ENCODE measurements at places on chromosomes 13 and 19.

DNA sequence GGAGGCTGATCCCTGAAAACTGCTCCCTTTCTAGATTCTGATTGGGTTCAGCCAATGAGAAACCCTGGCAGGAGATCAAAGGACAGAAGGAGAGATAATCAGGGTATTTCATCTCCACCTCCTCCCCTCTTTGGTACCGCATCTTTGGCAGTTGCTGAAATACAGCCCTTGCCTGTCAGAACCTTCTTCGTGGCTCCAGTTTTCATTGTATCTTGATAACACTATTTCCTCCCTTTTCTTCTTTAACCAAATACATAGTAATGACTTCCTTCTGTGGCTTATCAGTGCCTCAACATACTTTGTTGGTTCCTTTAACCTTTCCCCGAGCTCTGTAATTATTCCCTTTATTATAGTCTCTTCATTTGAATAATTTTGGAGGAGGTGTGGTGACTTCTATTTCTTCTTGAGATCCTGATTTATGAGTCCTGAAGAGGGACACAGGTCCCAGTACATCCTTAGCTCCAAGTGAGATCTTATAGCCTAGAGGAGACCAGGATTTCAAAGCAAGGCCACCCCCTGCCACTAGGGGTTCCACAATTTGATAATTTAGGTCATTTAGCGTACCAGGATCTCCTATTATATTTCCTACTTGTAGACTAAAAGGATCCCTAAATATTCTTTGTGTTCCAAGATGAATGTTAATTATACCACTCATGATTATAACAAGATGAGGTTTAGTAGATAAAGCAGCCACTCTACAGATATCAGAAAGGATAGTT, 98.0 kb downstream of the EDNRB start:
- no peak for DNase-seq

DNA sequence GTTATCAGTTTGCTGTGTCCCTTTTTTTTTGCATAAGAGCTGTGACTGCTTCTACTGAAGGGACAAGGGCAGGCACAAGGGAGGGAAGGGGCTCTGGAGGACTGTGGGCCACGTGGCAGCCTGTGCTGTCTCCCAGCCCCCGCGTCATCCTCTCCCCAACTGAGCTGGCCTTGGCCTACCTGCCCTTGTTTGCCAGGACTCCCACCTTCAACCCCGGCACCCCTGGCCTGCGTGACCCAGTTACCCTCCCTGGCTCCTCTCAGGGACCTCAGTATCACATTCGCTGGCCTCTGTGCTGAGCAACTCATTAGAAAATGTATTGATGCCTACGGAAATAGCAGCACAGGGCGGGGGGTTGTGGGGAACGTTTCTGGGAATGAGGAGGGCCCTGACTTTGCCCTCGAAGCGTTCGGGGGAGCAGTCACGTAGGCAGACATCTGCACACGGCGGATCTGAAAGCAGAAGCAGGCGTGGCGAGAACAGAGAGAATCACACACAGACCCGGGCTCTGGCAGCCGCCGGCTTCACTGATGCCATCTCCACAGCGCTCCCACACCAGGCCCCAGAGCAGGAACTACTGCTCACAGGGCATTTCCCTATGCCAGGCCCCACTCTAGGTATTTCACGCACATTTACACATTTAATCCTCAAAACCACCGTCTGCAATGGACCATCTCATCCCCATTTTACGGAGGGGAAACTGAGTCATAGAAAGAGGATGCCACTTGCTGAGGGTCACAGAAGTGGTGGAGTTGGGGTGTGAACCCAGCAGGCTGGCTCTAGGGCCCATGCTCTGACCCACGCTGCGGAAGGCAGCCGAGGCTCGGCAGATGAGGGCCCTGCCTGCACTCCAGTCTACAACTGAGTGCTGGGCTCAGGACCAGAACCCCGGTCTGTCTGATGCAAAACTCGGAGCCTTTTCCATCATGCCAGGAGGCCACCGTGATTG, 5.7 kb upstream of the ATF5 start:
- no peak for DNase-seq

DNA sequence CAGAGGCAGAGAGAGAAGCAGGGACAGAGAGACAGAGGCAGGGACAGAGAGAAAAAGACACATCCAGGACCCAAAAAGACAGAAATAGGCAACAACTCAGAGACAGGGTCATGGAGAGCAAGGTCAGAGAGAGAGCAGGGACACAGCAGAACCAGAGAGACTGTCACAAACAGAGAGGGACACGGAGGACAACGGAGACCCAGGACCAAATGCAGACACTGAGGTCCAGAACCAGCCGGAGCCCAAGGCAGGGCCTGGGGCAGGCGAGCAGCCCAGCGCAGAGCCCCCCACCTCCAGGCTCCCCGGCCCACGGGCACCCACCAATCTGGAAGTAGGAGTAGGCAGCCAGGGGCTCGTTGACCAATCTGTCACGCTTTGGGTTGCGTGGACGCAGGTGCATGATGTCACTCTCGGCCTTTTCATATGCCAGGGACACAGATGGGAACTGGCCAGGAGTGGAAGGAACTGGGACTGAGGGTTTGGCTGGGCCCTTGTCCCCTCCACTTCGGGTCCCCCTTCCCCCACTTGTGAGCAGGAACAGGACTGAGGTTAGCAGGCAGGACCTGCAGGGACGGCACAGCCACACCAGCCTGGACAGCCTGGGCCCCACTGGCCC, 8.1 kb downstream of the TMEM147 start:
- no peak for DNase-seq

DNA sequence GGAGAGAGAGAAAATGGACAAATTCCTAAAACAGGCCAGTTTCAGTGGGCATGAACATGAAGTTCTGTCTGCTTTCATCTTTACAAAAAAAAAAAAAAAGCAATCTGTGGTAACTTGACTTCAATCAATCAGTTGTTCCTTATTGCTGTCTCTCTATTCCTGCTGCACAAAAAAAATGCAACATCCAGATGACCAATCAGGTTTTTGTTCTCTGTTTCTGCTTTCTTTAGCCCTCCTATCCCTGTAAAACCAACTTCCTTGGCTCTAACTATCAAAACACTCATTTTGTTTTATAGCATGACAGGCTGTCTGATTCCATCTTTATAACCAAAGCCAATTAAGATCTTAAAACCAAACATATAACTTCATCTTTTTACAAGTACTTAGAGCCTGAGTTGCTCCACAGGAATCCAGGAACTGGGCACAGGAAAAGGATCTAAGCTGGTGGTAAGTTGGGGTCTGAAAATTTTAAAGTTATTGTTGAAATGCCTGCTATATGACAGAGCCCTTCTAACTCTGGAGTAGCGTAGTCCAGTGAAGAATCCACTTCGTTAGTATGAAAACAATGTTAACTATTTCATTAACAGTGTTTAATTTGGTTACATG, at the start of gene FPR3:
TSS of gene FPR3 (plus strand) at position 273 of the 606 bp plus-strand sequence. CDS start 28,592 bp downstream, outside the sequence.
- DNase-seq = no peak

- peak; percentile 92 for DNase-seq
Measured at GRCh38 chr19:17605761-17606589, 50.5 kb downstream of the COLGALT1 start.

GRCh38 chr19:6743714-6744380, 4.4 kb downstream of the TRIP10 start:
- no peak for DNase-seq

DNA sequence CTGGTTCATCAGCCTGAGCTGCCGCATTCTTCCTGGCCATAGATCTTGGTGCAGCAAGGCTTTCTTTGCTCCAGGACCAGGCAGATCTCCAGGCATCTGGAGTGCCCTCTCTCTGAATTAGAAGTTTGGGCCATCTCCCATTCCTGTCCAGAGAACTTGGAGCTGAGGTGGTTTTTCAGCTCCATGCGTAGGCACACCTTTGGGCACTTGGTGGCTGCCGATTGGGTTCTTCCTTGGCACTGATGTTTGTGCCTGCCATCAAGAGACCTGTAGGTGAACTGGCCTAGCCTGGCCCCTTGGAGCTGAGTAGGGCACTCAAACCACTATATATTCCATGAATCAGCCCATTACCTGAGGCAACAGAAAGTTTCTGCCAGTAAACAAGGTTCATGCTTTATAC, 206.0 kb upstream of the PCDH17 start:
- DNase-seq = no peak

GRCh38 chr13:46121033-46121432, 16.2 kb upstream of the CPB2 start:
- no peak for DNase-seq

DNA sequence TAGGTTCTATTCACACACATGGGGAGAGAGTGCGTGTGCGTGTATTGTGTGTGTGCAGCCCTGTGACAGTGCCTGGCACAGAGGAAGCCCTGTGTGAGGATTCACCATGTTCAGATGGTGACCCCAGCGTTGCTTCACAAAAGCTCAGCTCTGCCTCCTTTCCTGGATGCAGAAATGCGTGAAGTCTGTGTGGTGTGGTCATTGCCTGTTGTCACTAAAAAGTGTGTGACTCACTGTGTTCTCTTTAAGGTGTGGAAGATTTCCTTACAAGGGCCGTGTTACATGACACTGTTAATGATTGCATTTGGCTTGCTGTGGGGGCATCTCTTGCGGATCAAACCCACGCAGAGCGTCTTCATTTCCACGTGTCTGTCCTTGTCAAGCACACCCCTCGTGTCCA, 19.5 kb upstream of the DCUN1D2 start:
- DNase-seq = no peak

GRCh38 chr19:19406878-19407632, 1.6 kb downstream of the GATAD2A start:
- DNase-seq = no peak

DNA sequence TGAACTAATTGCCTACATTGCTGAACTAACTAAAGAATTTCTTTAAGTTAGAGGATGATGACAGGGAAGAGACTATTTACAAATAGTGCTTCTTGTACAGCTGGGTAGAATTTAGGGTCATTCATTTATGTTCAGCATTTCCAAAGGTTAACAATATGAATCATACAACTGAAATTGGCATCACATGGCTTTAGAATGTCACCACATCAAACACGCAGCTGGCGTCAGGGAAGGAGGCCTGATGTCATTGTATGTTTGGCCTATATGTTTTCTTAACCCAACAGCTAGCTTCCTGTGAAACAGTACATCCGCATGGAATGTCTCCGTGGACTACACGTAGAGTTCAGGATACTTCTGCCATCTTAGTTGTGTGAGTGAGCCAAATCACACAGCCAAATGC, 99.0 kb upstream of the TNFSF11 start:
- no peak for DNase-seq

DNA sequence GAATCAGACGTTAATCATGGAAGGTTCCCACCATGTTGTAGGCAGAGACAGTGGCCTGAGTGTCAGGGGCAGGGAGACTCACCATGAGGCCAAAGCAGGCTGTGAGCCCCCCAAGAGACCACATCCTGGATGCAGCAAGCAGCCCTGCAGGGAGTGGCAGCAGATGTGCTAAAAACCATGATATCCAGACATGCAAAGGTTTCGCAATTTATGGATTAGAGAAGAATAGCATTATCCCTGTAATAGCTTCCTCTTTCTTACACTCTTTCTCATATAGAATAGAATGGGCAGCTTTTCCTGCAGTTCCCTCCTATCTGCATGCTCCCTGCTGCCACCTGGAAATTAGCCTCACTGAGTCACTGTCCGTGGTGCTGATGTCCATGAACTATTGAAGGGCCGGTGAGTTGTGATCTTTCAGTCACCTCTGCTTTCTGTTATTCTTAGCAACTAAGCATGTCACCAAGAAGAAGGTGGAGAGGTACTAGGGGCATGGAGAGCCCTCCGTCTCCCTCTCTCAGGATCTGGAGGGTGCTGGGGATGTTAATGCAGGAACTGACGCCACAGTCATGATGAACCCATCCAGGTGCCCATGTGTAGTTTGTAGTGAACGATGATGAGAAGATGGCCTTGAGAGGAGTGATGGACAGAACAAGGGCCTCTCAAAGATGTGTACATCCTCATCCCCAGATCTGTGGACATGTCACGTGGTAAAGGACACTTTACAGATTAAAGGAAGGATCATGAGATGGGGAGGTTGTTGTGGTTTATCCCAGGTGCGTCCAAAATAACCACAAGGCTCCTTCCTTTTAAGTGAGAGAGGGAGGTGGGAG, 9.9 kb downstream of the CEACAM4 start:
- DNase-seq = peak; percentile 19

DNA sequence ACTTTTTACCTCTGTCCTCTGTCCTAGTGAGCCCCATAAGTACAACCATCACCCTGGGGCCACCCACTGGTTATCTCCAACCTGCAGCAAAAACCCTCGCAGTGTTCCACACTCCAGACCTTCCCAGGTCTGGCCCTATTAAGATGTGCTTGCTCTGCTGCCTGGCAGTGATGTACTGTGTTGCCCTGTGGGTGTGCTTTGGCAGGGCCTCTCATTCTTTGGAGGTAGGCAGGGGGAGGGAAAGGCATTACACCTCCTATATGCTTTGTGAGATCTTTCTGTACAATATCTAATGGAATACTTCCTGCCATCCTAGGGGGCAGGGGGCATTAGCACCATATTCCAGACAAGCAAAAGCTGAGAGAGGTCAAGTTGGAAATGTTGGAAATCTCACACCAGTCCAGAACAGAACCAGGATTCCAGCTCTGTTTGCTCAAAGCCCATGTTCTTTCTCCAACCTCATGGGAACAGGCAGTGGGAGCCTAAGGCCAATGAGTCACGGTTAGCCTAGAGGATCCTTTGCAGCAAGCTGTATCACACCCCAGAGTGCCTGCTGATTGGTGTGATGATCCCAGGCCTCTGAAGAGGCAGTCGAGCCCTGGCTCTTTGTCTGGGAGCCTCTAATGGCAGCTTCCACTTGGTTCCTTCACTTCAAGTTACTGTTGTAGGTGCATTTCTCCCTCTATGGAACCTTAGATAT, 59.7 kb upstream of the UBL3 start:
- no peak for DNase-seq

DNA sequence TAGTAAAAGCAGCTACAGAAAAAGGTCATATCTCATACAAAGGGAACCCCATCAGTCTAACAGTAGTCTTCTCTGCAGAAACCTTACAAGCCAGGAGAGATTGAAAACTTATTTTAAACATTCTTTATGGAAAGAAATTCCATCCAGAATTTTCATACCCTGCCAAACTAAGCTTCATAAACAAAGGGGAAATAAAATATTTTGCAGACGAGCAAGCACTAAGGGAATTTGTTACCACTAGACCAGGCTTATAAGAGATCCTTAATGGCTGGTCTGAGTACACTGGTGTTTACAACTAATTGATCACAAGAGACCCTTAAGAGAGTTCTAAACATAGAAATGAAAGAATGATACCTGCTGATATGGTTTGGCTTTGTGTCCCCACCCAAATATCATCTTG, 128.6 kb upstream of the TNFSF11 start:
- DNase-seq = no peak

GRCh38 chr13:81957121-81957520, 1616.2 kb upstream of the SPRY2 start:
- no peak for DNase-seq

DNA sequence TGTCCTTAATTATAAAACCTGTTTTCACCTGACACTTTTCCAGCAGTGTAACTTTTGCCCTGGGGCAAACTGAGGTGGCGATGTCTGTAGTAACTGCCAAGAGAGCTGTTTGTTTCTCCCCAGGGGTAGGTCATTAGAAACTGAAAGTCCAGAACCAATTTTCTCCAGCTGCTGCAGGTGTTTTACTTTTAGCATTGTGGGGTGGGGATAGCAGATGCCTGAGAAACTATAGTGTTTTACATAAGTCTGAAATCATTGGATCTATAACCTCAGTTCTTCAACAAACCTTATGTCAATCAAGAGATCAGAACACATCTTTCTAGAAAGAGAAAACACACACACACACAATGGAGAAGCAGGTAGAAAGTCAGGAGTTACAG, 92.7 kb downstream of the LHFPL6 start:
- DNase-seq = no peak
